Activated T-helper 1 cell treated with Interleukin-2 at 50 U/mL for 16 hours (primary cell): ENCODE measurements at places on chromosomes 13 and 19.

GRCh38 chr19:56107626-56108351 lies 13.3 kb downstream of the ZNF787 start:
- DNase-seq = no peak

- no peak for DNase-seq
Measured at GRCh38 chr13:110371550-110372465, 64.7 kb downstream of the COL4A2 start.

DNA sequence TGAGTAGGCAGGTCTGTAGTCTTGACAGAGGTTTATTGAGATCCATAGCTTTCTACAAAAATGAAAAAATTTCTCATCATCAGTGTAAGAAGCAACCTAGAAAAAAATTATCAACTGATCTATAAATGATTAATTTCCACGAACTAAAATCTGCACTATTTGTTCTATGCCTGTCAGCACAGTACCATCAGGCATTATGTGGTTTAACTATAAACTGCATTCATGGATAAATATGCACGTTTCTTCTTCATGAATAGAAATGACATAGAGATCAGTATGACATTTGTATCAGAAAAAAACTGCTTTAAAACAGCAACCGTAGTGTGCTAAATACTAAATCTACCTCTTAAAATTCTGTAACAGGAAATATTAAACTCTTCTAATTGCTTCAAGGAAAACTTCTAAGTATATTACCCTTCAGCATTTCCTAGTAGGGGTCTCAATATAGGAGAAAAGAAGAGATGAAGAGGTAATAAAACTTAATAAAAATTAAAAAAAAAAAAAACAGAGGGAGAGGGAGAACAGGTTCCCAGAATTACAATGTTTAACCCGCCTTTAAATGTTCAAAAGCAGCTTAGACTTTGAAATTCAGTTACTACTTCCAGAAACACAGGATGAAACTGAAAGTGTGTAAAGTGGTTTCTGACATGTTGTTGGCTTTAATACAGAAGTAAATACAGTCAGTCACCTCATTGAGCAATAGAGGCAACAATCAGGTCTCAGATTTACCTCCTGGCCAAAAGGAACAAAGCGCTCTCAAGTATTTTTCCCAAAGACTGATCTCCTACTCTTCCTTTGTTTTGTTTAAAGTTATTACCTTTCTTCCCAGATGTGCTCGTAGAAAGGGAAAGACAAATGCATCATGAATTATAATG lies 144.4 kb downstream of the DIAPH3 start:
- DNase-seq = no peak

DNA sequence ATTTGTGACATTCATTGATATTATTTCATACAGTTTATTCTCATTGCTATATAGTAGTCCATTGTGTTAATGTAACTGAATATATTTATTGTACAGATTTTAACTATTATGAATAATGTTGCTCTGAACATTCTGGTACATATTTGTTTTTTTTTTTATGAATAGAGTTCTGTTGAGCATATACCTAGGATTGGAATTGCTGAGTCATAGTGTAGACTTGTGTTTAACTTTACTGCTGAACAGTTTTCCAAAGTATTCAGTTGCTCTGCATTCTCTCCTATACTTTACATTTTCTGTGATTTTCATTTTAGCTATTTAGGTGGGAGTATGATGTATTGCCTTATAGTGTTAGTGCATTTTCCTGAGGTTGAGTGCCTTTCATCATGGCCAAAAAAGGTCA lies 97.5 kb downstream of the MAB21L1 start:
- no peak for DNase-seq

GRCh38 chr13:46341112-46341711 lies 45.8 kb downstream of the RUBCNL start:
- no peak for DNase-seq

- no peak for DNase-seq
Measured at GRCh38 chr19:16113727-16114126, 2.0 kb downstream of the RAB8A start.

- no peak for DNase-seq
Measured at GRCh38 chr19:48553676-48554384, 1.9 kb downstream of the SULT2B1 start.

GRCh38 chr13:108270442-108270841 lies 924 bp downstream of the TNFSF13B start:
- DNase-seq = no peak

GRCh38 chr19:5137571-5138124 lies 168.7 kb downstream of the KDM4B start:
- no peak for DNase-seq

GRCh38 chr19:47037766-47038165 lies 10.7 kb downstream of the TMEM160 start:
- DNase-seq = no peak

DNA sequence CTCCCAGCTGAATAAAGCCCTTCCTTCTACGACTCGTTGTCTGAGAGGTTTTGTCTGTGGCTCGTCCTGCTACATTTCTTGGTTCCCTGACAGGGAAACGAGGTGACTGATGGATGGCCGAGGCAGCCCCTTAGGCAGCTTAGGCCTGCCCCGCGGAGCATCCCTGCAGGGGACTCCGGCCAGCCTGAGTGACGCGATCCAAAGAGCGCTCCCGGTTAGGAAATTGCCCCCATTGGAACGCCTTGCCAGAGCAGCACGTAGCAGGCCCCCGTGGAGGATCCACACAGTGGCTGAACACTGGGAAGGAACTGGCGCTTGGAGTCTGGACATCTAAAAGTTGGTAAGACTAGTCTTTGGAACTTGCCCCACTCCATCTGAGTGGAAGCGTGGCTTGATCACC lies 296.8 kb upstream of the SGCG start:
- DNase-seq = no peak

DNA sequence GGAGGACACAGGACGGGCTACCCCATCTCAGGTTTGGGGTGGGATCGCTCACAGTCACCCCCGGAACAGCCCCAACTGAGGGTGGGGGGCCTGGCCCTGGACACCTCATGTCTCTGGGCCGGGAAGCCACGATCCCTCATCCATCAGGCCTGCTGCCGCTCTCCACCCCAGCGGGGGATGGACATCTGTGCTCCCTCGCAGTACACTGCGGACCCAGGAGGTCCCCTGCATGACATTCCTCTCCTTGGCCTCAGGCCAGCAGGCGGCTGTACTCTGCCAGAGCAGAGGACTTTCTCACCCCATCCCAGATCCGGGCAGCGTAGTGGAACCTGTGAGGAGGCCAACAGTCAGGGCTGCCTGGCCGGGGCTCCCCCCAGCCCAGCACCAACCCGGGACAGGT lies 15.5 kb downstream of the IRGC start:
- no peak for DNase-seq

DNA sequence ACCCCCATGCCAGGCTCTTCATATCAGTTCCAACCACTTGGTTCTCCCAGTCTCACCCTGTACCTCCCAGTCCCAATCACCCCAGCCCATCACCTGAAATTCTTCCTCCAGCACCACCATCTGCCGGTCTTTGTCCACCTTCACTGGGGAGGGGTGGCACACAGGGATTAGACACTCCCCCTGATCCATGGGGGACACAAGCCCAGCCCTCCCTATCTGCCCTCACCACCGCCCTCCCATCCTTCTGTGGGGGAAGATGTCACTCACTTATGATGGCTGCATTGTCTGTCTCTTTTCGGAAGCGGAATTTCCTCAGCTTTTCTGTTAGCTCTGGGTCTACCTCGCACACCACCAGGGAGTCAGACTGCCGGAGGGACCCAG lies 685 bp downstream of the GMFG start:
- DNase-seq = no peak

DNA sequence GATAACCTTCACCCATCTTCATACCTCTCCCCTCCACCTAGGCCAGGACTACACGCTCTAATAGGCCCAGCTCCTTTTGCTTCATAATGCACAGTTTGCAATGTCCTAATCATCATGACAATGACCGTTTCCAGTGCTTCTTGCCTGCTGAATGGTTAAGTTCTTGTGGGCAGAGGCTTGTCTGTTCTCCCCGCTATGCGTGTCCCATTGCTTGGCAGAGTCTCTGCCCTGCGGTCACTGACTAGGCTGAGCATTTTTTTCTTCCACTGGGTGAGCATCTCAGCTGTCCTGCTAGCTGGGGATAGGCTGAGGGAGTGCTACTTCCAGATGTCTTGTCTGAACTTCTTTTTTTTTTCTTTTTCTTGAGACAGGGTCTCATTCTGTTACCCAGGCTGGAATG lies 314.7 kb downstream of the UQCRFS1 start:
- DNase-seq = no peak

DNA sequence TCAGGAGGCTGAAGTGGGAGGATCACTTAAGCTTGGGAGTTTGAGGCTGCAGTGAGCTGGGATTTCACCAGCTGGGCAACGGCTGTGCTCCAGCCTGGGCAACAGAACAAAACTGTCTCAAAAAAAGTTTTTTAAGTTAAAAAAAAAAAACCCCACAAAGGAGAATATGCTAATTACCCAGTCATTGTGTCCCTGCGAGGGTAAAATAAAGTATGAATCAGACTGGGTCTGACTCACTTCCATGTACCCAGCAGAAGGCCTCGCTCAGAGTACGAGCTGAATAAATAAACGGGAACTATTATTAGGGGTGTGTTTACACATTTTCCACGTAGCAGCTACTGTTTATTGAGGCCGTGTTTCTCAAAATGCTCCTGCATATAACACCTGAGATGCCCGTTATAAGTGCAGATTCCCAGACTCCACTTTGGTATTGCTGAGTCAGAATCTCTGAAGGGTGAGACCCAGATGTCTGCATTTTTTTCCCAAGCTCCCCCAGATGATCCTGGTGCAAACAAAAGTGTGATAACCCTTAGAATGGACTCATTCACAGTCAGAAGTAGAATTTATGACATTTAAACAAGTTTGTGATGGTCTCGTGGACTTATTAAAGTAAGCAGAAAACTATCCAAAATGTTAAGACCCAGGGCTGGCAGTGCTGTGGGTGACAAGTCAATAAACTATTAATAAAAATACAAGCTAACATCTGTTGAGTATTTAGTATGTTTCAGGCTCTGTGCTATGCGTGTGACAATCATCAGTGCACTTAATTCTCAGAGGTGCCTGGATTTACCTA lies 28.2 kb downstream of the KCNC3 start:
- DNase-seq = no peak
